Stimulated activated naive B cell treated with anti-CD40 and anti-IgM and Interleukin-4, amounts not matched to agents 10 μg/mL and 1 μg/mL and 100 μg/mL, for 72 hours (primary cell): ENCODE measurements at places on chromosomes 11 and 22.

- peak; percentile 79 for DNase-seq
These were observed at the start of gene CHCHD10 for GRCh38 chr22:23767673-23768548. CHCHD10 (minus strand) TSS chr22:23767972; CDS start chr22:23767874, 98 bp downstream.

DNA sequence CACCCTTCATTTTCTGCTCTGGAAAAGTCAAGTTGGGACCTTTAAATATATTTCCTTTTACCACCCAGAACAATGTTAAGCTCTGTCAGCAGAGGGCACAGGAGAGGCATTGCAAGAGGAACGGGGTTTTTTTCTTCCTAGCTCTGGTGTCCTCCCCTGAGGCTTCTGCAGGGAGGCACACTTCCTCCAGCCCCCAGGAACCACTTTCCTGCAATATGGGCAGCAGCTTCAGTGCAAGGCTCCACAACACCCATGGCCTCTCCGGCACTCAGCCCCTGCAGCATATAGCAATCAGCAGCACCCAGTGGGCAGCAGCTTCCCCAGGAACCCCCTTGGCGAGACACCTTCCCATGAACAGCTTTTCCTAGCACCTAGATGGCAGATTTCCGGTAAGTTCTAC, 101.4 kb downstream of the SYT9 start:
- DNase-seq = peak; percentile 8

DNA sequence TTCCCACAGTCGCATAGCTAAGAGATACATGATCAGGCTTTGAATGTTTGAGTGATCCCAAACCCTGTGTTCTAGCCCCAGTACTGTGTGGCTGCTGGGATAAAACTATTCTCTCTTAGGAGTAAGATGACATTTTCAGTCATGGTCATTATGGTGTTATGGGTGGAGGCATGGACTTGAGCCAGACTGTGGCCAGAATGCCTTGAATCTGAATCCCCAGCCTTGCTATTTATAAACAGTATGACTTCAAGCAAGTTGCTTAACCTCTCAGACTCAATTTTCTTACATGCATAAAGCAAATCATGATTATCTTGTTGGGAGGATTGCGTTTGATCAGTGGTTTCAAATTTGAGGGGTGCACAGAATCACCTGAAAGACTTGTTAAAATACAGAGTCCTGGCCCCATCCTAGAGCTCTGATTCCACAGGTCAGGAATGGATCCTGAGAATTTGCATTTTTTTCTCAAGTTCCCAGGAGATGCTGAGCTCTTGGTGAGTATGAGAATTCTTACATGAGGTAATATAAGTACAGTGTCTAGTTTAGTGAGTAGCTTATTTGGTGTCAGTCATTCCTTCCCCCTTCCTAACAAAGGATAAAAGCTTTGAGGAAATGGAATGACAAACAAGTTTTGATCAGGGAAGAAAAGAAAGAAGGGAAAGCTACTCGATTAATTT, 571.7 kb downstream of the METTL15 start:
- no peak for DNase-seq

- DNase-seq = peak; percentile 13
These were observed 2.8 kb downstream of the SIAE start for GRCh38 chr11:124670732-124671131.

DNA sequence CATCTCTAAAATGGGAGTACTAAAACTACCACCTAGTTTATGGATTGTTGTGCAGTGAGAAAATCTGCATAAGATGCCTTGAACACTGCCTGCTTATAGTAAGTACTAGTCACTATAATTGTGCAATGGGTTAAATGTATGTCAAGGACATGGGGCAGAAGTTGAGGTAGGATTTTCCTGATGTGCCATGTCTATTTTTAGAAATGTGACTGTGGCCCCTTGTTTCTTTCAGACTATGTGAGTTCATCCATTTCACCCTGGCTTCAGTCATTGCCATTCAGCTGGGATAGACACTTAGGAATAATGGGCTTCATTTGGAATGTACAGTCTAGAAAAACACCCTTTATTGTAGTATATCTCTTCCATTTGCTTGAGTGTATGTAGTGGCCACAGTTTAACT, 51.4 kb downstream of the BDNF start:
- DNase-seq = no peak

DNA sequence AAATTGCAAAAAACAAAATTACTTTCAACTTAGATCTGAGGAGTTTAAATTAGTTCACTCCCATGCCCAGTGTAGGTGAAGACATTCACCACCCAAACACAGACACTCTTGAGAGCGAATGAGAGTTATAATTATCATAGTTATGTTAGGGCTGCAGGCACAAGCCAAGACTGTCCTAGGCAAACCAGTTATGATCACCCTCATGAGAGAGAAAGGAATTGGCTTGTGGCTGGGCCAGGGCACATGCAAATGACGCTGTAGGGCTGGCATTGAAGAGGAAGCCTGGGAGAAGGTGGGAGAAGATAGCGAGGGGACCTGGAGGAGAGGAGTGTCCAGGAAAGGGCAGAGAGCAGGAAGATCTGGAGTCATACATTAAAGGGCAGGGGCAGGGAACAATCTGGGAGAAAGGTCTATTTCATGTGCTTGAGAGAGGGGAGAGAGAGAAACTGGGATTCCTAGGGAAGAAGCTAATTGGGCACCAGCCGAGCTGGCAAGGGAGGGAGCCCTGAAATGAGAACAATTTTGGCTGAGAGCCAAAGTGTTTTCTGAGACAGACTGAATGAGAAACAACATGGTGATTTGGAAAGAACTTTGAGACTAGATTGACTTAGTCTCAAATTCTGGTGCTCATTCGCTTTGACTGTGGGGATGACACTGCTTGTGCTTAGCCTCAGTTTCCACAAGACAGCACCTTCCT, 279.9 kb downstream of the KIRREL3 start:
- DNase-seq = no peak
